ENCODE measurements at places on chromosomes 5 and 9.

GRCh38 chr5:7850395-7851239 lies at the start of gene CFAP90:
CFAP90 (minus strand) TSS chr5:7851133; CDS start chr5:7851021, 112 bp downstream.
- peak; percentile 34 for DNase-seq

DNA sequence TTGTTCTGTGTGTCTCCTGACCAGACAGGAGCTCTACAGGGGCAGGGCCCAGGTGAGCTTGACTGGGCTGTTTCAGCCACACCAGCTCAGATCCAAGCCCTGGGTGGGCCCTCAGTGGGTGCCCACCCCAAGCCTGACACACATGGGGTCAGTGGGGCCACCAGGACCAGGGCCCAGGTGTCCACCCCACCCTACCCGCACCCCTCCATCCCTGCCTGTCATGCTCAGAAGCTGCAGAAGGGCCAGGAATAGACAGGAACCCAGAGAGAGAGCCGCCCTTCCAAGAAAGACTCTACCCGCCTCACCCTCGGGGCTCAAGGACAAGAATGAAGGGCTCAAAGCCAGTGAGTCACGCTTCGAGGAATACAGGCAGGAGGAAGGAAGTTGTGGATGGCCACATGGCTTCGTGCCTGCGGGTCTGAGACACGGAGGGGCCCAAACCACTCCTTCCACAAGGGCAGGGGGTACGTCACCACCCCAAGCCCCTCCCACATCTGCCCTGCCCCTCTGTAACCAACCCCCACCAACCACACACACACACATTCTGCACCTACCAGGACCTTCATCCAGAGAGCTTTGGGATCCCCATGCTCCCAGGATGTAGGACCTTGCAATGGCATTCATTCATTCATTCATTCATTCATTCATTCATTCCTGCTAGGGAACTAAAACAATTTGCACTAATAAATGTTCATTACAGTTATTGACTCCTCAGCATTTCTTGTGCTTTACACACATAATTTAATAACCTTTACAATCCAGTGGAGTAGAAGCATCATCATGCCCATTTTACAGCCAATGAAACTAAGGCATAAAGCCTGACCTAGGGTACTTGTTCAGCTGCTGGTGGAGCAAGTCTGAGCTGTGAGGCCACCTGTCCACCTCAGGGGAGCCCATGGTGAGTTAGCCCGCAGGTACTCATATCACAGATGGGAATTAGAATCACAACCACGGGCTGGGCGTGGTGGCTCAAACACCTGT lies 55.9 kb upstream of the STXBP1 start:
- DNase-seq: peak; percentile 95

DNA sequence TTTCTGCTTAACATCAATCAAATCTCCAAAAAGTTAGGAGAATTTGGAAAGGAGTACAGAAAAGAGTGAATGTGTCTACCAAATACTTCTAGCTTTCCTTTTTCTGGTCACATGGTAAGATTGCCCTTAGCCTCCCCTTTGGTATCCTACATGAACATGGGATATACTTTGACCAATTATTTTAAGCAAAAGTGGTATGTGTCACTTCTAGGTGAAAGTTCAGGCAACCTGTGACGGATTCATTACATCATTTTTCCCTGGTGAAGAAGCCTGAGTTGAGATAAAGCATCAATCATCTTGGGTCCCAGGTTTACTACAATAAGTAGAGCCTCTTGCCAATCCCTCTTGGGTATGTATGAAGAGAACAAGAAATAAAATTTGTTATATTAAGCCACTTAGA lies 419.2 kb downstream of the PDE4D start:
- peak; percentile 23 for DNase-seq

DNA sequence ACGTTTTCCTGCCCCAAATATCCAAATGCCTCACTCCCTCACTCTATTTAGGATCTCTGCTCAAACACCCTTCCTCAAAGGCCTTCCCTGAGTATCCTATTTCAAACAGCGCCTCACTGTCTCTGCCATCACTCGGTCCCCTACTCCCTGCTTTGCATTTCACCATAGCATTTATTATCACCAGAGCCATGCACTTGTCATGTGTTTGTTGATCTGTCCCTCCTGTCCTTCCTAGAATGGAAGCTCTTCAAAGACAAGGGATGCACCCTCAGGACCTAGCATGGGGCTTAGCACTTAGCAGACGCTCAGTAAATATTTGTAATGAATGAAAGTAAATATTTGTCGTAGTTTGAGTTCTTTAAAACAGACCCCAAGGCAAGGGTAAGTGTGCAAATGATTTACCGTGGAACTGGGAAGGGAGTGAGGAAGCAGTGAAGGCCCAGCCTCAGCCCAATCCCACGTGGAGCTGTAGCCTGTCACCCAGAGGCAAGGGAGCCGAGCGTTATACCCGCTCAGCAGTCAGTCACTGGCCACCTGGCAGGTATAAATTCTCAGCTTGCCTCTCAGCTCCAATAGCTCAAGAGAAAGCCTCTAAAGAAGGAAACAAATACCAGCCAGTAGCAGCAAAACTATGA lies 97.7 kb upstream of the KIF2A start:
- DNase-seq: no peak

DNA sequence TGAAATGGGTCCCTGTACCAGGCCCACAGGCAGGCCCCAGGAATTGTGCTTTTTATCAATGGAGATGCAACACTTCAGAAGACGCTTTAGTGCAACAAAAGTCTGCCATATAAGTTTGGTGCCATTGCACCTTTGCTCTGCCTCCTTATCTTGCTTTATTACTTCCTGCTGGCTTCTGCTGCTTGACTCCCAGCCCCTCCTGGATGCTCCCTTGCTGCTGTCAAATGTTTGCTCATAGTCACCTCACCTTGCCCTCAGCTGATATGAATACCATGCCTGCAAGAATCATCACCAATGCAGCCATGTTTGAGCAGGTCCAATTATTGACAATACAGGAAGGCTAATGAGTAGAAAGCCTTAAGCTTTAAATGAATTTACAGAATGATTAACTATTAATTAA lies 25.4 kb downstream of the MEGF10 start:
- no peak for DNase-seq

DNA sequence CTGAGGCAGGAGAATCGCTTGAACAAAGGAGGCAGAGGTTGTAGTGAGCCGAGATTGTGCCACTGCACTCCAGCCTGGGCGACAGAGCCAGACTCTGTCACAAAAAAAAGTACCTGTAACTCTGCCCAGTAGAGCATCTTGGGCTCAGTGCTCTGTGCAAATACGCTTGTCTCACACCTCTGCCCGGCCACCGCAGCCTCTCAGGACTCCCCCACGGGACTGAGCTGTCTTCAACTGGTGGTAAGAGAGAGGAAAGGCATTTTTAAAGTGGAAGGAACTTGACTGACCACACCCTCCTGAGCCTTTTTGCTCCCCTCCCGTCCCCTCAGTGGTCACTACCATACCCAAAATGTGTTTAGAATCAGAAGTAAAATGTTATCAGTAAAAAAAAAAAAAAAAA lies 174.3 kb upstream of the PIK3R1 start:
- no peak for DNase-seq

DNA sequence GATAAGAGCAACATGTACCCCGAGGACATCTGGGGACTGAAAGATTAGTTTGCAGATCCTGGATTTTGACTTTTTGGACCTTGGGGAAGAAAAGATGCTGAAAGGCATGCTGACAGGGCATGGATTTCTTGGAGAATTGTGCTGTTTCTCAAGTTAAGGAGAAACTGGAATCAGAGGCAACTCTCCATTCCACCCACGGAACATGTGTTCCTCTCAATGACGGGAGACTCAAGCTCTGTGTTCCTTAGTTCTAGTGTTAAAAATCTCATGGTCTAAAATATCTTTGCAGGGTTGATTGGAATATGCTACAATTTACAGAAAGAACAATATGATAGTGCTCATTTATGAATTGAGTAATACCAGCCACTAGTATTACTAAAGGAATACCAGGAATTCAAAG lies 34.4 kb upstream of the CDH12 start:
- no peak for DNase-seq

- DNase-seq: no peak
These were observed 417.0 kb upstream of the ADAMTSL1 start for GRCh38 chr9:18056993-18057369.
